RKO (cell line): ENCODE measurements at places on chromosomes 3 and 15.

GRCh38 chr15:29596266-29596665, 226.0 kb downstream of the TJP1 start:
- DNase-seq = peak; percentile 19

DNA sequence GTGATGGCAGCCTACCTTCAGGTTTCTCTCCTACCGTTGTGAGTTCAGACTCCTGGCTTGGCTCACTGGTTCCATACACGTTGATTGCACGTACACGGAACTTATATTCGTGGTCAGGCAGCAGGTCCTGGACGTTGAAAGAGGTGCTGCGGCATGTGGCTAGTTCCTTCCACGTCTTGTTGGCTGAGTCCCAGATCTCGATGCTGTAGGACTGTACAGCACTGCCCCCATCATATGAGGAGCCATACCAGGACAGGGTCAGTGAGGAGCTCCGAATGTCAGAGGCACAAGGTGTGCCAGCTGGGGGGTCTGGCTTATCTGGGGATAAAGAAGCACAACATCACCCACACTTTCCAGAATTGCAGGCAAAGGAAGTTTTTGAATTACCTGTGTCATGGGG, 72.3 kb upstream of the HACD2 start:
- DNase-seq = no peak

DNA sequence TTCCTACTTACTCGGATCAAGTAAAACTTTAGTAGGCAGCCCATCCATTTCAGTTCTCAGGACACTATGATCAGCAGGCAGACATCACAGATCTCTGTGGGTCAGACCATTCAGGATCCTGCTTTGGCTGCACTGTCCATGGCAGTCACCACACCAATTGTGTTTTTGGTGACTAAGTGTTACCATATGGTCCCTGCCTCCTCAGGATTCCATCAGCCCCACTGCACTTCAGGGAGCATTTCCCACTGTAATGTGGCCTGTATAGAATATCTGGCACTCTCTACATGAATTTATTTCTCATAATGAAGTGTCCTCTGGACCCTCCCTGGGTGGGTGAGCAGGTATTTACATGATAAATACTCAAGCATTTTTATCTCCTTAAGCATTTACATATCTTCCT, 41.3 kb downstream of the ZNF445 start:
- no peak for DNase-seq

DNA sequence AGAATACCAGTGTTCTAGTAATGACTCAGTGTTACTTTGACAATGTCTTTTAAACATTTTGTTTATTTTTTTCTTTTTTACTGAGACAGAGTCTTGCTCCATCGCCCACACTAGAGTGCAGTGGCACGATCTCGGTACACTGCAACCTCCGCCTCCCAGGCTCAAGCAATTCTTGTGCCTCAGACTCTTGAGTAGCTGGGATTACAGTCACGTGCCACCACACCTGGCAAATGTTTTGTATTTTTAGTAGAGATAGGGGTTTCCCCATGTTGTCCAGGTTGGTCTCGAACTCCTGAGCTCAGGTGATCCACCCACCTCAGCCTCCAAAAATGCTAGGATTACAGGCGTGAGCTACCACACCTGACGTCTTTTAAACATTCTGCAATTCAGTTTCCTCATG, 15.7 kb downstream of the AQR start:
- DNase-seq = no peak

DNA sequence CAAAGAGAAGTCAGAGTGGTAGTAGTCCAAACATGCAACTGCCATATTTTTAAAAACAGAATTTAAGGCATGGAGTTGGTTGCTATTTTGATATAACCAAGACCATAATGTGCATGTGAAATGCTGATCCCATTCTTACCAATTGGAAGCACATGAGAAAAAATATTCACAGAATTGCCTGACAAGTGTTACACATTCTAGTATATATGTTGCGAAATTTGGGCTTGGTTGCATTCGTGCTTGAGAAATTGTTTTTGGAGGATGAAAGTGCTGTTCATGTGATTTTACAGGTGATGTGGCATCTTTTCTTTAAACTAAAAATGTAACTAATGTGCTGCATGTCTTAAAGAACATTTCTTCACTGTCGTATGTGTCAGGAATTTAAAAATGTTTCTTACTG, 199.7 kb downstream of the CHL1 start:
- no peak for DNase-seq

- DNase-seq = no peak
These were observed 7.9 kb downstream of the RAP2B start for GRCh38 chr3:153169793-153170383.

DNA sequence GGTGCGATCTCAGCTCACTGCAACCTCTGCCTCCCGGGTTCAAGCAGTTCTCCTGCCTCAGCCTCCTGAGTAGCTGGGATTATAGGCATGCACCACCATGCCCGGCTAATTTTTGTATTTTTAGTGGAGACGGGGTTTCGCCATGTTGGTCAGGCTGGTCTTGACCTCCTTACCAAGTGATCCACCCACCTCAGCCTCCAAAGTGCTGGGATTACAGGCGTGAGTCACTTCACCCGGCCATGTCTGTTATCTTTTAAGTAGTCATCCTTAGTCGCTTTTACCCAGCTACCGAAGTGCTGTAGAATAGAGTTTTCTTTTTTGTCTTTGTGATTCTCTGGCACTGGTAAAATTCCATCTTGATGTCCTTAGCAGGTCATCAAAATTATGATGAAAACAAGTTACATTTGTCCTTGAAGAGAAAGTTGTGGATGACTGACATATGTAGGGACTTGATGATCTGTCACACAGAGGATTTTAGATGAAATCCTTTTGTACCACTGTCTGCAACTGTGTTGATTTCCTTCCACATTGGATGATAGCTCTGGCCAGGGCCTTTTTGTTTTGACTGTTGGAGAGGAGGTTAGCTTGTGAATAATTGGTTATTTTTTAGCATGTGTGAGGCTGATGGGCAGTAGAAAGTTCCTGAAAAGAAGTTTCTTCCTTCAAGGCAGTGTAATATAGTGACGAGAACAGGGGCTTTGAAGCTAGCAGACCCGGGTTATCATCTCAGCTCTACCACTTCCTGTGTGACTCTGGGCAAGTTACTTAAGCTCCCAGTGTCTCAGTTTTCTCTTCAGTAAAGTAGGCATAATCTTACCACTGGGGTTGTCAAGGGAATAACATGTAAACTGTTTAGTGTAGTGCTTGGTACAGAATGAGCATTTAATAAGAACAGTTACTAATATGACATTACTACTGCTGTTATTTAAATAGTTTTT, 18.8 kb downstream of the ATG7 start:
- DNase-seq = peak; percentile 23

DNA sequence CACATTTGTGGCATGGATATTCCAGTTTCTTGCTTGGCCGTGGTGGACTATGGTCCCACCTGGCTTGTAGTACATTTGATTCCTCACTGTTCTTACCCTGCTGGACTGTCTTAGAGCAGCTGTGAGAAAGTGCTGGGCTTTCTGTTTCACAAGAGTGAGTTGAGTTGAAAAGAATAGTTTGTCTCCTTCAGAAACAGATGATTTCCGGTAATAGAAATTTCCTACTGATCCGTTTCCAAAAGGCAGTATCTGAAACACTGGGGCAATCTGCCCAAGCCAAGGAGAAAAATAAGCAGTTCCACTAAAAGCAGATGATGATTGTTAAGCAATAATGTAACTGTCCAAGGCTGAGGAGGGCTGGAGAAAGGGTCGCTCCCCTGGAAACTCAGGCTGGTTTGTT, 96.0 kb downstream of the SUCLG2 start:
- DNase-seq = no peak

GRCh38 chr3:185825006-185825638, at the start of gene IGF2BP2:
IGF2BP2 (minus strand) TSS chr3:185825042; CDS start chr3:185824960, 82 bp downstream.
- peak; percentile 78 for DNase-seq

- no peak for DNase-seq
These were observed 25.5 kb upstream of the B3GNT5 start for GRCh38 chr3:183227586-183227985.

DNA sequence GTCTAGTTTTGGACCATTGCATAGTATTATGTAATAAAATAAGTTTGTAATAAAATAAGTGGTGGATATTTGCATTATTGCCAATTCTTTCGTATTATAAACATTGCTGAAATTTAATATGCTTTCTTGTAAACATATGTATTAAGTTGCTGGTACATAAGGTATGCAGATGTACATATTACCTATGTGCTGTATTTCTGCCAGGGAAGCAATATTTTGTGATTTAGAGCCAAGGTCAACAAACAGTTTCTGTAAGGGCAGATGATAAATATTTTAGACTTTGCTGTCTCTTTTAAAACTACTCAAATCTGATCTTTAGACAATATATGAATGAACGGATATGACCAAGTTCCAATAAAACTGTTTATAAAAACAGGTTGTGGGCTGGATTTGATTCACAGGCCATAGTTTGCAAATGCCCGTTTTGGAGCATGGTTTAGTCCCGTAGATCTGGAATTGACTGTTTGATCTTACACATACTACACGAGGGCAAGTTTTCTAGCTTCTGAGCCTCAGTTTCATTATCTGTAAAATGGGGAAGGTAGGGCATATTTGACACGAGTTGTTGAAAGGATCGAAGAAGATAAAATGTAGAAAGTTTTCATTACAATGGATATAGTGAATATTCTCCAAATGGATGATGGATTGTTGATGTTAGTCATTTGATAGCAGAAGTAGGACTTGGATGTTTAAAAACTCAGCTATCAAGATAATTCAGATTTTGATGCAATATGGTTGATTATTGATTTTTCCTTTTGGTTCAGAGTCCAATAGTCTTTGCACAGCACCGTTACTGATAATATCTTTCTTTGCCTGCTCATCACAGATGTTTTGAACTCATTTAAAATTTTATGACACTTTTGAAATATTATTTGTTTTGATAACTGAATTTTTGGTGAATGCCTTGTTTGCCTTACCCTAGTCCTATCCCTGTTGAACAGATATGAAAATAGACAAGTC, 394.6 kb downstream of the FEZF2 start:
- no peak for DNase-seq

- DNase-seq = no peak
These were observed 124.2 kb downstream of the TMCO5A start for GRCh38 chr15:38058596-38059075.
